ENCODE measurements at places on chromosomes 11 and 22.

- ATAC-seq, result no peak
These were observed 6.8 kb downstream of the GRAP2 start for GRCh38 chr22:39907605-39908097.

- ATAC-seq, result no peak
These were observed 38.0 kb downstream of the PHF21B start for GRCh38 chr22:44971651-44972362.

DNA sequence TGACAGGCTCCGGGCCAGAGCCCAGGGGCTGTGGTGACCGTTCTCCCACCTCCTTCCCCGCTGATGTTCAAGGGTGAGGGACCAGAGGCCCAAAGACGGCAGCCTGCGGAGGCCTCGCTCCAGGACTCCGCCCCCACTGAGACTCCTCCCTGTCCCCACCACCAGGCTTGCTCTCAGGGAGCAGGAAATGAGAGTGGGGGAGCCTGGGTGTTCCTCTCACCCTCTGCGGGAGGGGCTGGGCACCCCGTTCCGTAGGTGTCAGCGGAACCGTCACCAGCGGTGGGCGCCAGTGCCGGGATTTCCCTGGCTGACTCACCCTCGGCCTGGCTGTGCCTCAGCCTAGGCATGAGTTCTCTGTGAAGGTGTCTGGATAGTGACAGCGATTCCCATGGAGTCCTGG is 15.7 kb downstream of the DAGLA start:
- ATAC-seq, result peak; percentile 74

- ATAC-seq, result no peak
These were observed 204.4 kb downstream of the FAM76B start for GRCh38 chr11:95585069-95585751.

DNA sequence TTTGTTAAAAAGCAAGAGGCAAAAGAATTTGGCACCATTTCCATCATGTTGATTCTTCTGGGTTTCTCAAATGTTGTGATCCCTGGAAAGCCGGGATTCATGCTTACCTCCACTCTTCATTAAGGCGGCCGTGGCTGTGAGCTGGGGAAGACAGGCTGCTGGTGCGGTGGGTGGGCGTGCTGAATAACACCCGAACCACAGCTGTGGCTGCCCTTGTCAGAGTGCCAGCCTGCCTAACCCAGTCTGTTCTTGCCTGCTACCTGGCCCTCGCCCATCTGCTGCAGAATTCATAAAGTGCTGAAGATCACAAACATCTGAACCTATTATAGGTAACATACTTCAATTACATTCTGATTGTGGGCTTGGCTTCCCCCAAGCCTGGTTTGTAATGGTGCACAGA is 95.8 kb upstream of the RCN1 start:
- no peak for ATAC-seq

DNA sequence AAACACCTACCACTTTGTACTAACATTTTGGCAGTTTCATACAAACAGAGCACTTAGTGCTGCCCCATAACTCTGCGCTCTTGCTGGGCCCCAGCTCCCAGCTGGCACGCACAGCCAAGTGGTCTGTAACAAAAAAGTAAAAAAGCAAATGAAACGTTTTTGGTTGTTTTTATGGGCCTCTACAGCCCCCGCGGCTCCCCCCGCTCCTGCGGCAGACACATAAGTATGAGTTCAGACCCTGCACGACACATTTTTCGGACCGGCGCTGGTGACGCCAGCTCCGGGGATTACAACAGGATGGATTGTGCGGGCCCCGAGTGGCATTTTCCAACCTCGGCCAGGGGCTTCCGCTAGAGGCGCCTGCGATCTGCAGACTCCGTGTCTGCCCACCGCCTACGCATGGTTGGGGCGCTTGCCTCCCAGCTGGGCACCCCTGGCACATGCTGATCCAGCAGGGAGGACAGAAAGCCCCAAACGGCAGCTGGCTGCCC is 418.2 kb downstream of the SOX6 start:
- ATAC-seq, result no peak

- ATAC-seq, result no peak
These were observed 18.5 kb downstream of the FBLN1 start for GRCh38 chr22:45521178-45521577.

GRCh38 chr22:24188705-24189248 is 7.5 kb downstream of the SUSD2 start:
- peak; percentile 4 for ATAC-seq
